ENCODE measurements at places on chromosomes 4 and X.

- DNase-seq, result no peak
Measured at GRCh38 chr4:139337612-139338011, 35.3 kb upstream of the NDUFC1 start.

DNA sequence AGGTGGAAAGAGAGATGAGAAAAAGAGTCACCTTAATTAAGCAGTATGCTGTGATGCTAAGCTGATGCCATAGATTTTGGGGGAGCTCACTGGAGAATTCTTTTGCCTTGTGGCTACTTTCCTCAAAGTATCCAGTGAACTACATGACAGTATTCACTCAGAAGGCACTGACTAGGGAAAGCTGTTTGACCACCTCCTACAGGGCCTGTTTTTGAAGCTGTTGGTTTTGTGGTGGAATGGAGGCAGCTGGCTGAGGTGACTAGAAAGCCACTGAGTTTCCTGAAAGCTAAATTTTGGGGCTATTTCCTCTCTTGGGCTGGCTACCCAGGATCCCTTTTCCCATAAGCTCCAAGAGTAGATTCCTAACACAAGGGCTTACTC, 124.8 kb upstream of the EOLA2 start:
- no peak for DNase-seq

DNA sequence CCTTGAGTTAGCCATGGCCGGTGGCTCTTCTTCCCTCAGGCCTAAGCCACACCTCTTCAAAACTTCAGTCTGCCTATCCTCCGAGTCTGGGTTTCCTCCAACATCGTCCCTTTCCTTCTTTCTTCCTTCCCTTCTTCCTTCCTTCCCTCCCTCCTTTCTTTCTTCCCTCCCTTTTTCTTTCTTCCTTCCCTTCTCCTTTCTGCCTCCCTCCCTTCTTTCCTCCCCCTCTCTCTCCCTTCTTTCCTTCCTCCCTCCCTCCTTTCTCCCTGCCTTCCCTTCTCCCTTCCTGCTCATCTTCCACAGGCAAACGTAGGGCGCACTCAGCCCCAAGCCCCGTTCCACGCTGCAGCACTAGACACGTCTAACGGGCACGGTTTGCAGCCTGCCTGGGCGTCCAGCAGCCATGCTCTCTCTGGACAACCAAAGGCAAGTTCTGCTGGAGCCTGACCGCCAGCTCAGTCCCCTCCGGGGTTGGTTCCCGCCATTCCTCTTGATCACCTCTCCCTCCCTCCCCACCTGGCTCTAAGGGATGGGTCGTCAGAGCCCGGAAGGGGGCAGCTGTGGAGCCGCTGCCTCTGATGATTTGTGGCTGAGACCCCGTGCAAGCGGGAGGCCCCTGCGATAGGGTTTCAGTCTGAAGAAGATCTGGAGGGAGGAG, 34.1 kb upstream of the CLDN24 start:
- no peak for DNase-seq

DNA sequence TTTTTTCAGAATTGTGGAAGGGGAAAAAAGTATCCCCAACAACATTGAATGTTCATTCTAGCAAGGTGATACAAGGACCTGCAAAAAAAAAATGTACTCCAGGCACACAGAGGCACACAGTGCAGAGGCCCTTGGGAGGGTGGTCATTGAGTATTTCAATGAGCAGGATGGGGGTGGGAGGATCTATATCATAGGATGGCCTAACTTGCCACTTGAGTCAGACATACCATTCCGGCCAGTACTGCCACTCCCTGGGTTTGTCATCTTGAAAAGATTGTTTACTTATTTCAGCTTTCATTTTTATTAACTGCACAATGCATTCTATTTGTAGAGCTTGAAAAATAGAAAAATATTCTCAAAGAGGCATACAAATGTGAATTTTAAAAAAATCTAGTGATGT, 18.7 kb downstream of the ZNF595 start:
- no peak for DNase-seq

- no peak for DNase-seq
Measured at GRCh38 chr4:153773236-153773690, 13.4 kb upstream of the RNF175 start.

DNA sequence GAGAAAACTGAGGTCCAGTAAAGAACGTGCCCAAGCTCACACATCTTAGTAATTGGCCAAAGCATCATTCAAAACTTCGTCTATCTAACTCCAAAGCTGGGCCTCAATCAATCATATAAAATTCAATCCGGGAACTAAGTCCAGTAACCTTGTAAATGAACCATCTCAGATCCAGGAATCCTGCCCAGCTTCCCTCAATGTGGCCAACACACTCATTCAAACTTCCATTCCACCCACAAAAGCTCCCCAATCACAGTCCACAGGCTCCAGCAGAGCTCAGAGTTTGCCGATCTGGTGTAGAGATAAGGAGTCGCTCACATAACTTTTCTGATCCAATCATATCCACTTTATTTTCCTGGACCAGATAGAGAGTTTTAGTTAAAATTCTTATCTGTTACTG, 144.8 kb downstream of the SPATA18 start:
- no peak for DNase-seq

- DNase-seq, result no peak
Measured at GRCh38 chrX:848386-848785, 217.8 kb downstream of the SHOX start.

- no peak for DNase-seq
Measured at GRCh38 chr4:186368281-186368680, 102.3 kb downstream of the F11 start.

DNA sequence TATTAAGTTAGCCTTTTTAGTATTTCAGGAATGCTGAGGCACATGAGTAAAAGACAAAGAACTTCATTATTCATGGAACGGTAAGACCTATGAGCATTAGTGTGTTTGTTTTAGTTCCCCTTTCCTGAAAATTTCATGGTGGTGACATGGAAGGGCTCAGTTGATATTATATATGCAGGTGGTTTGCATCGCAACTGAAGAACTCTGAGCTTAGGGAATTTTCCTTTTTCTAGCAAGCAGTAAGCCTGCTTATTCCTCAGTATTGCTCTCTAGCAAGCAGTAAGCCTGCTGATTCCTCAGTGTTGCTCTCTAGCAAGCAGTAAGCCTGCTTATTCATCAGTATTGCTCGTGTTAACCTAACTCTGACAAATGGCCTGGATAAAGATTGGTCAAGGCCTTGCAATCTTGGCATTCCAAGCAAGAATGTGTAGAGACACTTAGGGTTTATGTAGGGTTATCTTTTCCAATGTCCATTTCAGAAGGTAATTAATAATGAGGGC, 37.7 kb upstream of the MAGEB18 start:
- DNase-seq, result no peak

GRCh38 chrX:56798866-56799758, 70.1 kb downstream of the NBDY start:
- no peak for DNase-seq

- no peak for DNase-seq
Measured at GRCh38 chrX:118347131-118347530, 1.2 kb downstream of the WDR44 start.

GRCh38 chr4:87875191-87875590, 42.4 kb downstream of the MEPE start:
- no peak for DNase-seq

DNA sequence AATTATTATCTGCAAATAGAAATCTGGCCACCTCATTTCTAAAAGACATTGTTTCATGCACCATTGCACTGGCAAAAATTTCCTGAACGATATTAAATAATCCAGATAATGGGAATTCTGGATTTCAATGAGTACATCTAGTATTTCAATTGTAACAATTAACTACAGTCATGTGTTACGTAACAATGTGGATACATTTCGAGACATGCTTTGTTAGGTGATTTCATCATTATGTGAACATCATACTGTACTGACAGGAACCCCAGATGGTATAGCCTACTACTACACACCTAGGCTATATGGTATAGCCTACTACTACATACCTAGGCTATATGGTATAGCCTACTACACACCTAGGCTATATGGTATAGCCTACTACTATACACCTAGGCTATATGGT, 14.8 kb downstream of the LAMTOR3 start:
- no peak for DNase-seq

- no peak for DNase-seq
Measured at GRCh38 chrX:28126886-28127285, 145.6 kb upstream of the DCAF8L1 start.

DNA sequence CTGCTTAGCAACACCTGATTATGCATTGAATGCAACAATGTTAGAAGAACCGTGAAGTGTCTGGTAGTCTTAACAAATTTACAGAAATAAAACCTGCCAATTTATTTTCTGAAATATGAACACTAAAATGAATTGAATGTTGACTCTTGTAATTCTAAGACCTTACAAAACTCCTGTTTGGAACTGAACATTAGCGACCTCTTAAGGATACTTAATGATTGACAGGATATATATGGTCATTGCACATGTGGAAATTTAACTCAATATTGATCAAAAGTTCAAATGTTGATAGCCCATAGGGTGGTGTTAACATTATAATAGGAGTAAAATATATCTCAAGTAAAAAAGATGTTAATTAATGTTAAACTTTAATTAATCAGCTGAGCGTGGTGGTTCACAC, 79.1 kb downstream of the TECRL start:
- DNase-seq, result no peak

GRCh38 chrX:134898440-134898839, 92.4 kb upstream of the SMIM10 start:
- no peak for DNase-seq

GRCh38 chr4:16617011-16617410, 281.4 kb downstream of the LDB2 start:
- no peak for DNase-seq

DNA sequence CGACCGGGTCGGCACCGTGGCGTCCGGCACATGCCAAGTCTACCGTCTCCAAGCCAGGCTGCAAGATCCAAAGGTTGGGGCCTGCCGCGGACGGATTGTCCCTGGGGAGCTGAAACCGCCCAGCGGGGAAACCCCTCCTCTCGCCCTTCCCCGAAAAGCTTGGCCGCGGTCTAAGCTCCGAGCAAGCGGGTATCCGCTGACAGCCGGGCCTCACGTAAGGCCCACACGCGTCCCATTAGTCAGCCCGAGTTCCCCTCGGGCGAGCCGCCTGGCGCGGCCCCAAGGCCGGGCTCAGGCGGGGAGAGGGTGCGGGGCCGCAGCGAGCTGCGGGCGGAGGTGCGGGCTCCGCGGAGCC, 6.8 kb upstream of the BCOR start:
- DNase-seq, result no peak

- no peak for DNase-seq
Measured at GRCh38 chrX:119682019-119682989, 10.7 kb downstream of the SEPTIN6 start.

- DNase-seq, result no peak
Measured at GRCh38 chrX:30504309-30504708, 73.3 kb downstream of the TASL start.

DNA sequence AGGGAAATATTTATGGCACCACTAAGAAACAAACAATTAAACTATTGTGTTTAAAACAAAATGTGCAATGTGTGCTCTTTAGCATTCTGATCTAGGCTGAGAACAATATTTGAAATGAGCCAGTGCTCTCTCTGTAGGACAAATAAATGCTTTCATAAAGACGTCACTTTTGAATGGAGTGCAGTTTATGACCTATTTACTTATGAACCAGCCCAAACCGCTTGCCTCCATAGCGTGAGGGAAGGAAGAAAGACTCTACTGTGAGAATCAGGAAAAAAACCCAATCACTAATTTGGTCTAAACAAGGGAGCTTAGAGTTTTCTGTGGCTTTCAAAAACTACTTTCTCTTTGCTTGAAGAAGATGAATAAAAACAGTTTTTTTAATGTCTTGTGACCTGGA, 39.4 kb downstream of the SAT1 start:
- DNase-seq, result no peak

GRCh38 chr4:113881256-113881655, 98.2 kb downstream of the ARSJ start:
- DNase-seq, result no peak

- no peak for DNase-seq
Measured at GRCh38 chr4:183872531-183872930, 32.6 kb upstream of the STOX2 start.

DNA sequence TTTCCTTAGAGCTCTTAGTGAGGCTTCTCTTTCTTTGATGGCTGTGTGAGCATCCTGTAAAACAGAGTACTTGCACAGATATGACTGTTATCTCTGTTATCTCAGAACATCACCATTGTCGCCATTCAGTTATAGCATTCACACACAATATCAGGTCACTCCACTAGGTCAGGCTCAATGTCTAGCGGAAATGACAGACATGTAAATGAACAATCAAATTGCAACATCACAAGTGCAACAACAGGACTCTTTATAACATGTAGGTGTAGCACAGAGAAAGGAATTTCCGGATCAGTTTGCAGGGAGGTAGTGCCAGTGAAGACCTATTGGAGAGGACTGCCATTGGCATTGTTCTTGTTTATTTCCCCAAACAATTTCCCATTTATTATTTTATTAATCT, 43.2 kb upstream of the IGSF1 start:
- DNase-seq, result no peak

DNA sequence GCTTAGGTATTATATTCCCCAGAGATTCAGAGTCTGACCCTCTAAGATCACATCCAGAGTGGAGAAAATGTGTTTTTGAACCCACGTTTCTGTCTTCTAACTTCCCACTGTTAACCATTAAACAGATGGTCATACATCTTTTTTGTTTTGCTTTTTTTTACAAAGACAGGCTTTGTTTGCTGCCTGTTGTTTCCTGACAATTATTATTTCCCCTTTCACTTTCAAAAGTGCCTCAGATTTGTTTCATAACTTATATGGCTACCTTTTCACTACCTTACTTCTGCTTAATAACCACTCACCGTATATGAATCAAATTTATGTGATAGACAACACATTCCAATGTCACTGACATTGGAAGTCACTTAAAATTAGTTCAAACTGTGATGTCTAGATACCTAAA, 142.2 kb downstream of the HS3ST1 start:
- DNase-seq, result no peak

- no peak for DNase-seq
Measured at GRCh38 chr4:169070071-169070894, 60.2 kb upstream of the CBR4 start.

DNA sequence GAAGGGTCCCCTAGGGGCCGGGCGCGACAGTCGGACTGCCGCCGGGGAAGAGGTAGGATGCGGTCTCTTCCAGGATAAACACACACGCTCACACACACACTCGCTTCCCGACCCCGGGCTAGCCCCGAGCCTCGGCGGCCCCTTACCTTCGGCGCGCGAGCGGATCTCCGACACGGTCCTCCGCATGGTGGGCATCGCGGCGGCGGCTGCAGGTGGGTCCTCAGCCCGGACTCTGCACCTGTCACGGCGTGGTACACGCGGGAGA, 294 bp downstream of the ATP8A1 start:
- no peak for DNase-seq

GRCh38 chr4:53818104-53818503, 226.8 kb upstream of the LNX1 start:
- DNase-seq, result no peak

- no peak for DNase-seq
Measured at GRCh38 chr4:38334791-38335190, 329.2 kb upstream of the KLF3 start.

DNA sequence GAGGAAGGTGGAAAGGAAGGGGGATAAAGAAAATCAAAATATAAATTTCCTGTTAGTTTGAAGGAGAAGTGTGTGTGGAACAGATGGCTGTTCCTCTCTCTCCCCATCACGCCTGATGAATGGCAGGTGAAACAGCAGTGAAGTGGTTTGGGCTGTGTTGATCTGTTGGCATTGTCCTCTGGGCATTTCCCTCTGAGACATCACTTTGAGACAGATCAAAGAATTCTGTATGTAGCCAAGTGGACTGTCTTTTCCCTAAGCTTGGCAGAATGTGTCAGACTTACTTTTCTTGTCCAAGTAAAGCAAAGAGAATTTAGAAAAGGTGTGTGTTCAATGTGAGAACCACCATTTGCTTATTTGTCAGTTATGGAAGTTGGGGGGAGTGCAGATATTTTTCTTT, 47.5 kb downstream of the SEPTIN11 start:
- no peak for DNase-seq

Measured in stimulated activated CD4-positive, alpha-beta T cell treated with anti-CD3 and anti-CD28 coated beads, Interleukin-12 subunit alpha, Interleukin-12 subunit beta, amount 100 ng/mL, for 48 hours (primary cell).